Renal cortical epithelial cell (primary cell): ENCODE measurements at places on chromosomes 3 and 15. TPM values are rescaled to one million over a fixed set of nuclear protein-coding genes. Genes with fewer than 3 reads are reported as not detected.

Gene RAD54L2
- 9.6 and 20.3 TPM in 2 replicates for total RNA-seq

DNA sequence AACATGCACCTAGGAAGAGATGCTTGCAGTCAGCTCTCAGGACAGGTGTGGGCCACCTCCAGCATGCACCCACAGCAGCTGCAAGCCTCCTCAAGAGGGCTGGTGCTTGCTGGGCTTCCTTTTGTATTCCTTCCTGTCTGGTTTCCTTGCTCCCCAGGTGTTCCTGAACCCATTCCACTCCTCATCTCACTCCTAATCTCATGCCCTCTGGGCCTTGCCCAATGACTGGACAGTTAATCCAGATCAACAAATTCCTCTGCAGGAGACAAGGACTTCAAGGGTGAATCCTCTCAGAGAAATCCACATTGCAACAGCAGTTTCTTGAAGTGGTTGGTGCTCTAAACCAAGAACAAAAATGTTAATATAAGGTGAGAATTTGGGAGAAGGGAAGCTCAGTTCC lies 30.7 kb downstream of the RASGRP1 start:
- no peak for DNase-seq

Gene MYO5C
- total RNA-seq, result 17.2 and 18.3 TPM in 2 replicates

DNA sequence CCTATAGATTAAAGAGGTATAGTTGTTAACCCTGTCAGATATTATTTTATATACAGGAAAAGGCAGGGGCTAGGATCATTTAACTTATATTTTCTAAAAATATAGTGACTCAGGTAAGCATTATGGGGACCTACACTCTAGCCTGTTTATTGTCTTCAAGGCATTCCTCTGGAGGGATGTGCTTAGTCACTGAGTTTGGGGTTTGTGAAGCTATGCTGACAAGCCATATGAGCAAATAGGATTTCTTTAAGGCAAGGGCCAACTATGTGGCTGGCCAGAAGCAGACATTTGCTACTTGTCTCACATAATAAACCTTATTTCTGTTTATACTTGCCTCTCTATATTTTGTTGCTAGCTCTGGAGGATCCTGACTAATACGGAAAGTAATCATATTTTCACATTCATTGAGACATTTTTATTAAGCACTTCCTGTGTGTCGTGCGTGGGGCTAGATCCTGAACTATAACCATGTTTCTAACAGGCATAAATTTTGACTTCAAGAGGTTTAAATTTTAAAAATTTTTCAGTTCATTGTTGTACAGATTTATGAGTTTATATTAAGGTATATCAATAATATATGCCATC lies 153.4 kb downstream of the OTOL1 start:
- no peak for DNase-seq

Gene C3orf70
- total RNA-seq, result under 0.01 and 0.17 TPM in 2 replicates

DNA sequence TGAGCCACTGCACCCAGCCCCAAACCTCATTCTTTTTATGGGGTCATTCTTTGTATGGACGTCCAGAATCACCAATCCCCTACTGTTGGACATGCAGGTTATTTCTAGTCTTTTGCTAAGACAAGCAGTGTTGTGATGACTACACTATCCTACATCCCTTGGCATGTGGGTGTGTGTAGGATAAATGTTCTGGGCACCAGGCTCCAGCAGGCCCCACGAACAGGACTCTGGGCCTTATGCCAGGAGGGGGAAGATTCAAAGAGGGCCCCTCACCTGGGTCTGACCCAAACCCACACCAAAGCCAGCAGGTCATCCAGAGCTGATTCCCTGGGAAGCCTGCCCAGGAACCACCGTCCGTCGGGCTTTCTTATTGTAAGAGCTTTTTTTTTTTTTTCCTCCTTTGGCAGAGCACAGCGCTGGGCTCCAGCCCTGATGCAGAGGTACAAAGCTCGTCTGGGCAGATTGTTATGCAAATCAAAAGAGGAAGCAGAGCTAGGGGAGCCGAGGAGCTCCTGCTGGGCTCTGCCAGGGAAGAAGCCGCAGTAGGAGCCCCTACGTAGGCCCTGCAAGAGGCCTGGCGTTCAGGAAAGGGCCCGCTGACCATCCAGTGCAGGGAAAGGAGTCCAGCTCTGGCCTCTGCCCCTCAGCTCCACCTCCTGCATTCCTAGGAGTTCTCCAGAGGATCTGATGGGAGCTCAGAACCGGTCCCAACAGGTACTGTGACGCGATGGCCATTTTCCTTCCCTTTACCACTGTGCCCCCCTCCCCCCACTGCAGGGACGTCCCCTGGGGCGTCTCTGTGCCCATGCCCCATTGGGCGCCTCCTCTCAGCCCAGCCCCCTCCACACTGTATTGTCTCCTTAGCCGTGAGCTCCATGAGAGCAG lies 29.0 kb upstream of the FURIN start:
- peak; percentile 63 for DNase-seq
